ENCODE measurements at places on chromosomes 2 and 18.

GRCh38 chr2:180655393-180655792 is 325.0 kb upstream of the UBE2E3 start:
- no peak for DNase-seq

GRCh38 chr2:75033516-75033915 is 75.1 kb downstream of the POLE4 start:
- DNase-seq, result no peak

DNA sequence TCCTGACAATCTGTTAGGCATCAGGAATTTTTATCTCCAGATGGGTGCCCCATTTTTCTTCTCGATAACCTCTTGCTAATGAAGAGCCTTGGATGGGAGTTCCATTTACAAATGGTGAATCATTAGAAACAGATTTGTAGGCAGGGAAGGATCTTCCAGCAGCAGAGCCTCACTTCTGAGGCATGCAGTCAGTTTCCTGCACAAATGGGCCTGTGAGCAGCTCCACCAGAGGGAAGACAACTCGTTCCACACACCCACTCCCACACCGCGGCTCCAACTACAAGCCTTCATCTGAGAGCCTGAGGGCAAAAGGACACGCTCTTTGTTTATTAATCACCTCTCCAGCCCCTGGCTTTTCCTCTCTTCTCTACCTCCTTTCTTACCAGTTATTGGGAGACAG is 108.5 kb downstream of the CTAGE1 start:
- no peak for DNase-seq

- DNase-seq, result no peak
These were observed 490.0 kb downstream of the TXNL1 start for GRCh38 chr18:56148373-56148772.

GRCh38 chr2:238597638-238598528 is 171.2 kb downstream of the ASB1 start:
- no peak for DNase-seq

DNA sequence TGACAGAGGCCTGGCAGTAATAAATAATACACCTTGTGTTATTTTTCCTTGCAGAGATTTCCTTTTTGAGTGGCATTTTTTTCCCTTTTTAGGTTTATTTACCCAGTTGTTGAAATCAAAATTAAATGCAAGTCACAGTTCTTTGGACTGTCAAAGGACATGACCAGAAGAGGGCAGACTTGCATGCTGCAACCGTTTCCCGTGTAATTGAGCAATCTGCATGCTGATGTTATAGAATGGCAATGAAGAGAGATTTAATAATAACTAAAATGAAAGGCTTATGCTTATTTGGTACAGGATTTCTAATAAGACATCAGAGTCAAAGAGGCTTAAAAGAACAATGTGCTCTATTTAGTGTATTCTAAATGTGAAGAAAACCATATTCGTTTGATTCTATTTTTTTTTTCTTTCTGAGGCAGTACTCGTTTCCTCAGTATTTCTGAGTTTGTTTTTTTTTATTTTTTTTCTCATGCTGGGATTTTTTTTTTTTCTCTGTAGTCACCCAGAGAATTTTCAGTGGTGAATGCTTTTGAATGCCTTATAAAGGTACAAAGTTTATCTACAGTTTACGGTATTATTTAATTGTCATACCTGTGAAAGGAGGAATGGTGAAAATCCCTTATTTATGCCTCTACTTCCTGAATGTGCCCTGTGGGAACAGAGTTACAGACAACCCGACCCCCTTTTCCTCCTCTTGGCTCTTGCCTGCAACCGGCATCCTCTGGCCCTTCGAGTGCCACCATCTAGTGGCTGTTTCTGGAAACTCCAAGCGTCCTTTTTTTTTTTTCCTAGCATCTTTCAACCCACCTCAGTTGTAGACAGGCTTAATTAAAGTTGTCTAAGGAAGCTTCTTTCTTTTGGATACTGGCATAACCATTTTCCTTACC is 368.5 kb downstream of the LRRTM1 start:
- DNase-seq, result no peak

DNA sequence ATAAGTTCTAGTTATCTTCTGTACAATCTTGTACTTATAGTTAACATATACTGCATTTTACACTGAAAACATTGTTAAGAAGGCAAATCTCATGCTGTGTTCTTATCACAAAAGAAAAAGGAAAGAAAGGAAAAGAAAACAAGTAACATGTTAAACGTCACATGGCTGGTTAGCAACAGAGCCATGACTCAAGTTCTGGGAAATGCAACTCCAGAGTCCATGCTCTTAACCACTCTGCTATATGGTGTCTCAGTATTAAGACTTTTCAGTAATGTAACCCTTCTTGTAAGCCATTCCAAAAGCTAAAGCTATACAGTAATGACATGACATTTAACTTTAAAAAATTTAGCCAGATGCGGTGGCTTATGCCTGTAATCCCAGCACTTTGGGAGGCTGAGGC is 181.4 kb downstream of the BARD1 start:
- no peak for DNase-seq

GRCh38 chr18:24831081-24831480 is 370.6 kb downstream of the HRH4 start:
- DNase-seq, result no peak

DNA sequence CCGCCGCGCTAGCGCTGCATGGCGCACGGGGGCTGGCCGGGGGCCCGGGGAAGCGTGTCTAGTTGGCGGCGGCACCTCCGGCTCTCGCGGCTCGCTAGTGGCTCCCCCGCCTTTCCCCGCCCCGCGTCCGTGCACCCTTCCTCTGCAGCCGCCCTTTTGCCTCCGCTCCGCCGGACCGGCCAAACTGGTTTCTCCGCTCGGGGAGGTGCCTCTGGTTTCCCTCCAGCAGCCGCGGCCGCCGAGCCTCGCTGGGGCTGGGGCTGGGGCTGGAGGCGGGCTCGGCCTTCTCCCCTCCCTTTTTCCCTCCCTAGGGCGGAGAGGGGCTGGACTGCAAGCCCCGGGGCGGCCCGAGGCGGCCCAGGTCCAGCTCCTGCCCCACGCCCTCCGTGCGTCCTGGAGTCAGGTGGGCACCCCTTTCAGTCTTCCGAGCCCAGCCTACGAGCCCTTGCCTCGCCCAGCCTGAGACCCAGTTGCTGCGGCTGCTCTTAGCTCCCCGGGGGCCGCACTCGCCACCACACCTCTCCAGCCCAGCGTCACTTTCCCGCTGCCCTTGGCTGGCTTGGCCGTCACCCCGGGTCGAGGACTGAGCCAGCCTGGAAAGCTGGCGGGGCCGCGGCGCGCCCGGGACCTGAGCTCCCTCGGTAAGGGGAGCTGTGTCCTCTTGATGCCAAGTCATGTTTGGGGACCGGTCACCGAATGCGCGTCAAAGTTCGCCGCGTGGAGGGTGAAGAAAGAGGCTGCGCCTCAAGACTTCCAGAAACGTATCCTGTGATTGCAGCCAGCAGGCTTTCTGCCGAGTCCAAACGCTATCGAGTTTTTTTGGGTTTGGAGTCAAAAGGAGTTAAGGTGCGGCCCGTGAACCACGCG is at the start of gene ATP8B1:
Gene ATP8B1, minus strand, starts transcription at position 213 of the 867 bp plus-strand sequence. CDS start 71,508 bp downstream, outside the sequence.
- DNase-seq, result no peak

DNA sequence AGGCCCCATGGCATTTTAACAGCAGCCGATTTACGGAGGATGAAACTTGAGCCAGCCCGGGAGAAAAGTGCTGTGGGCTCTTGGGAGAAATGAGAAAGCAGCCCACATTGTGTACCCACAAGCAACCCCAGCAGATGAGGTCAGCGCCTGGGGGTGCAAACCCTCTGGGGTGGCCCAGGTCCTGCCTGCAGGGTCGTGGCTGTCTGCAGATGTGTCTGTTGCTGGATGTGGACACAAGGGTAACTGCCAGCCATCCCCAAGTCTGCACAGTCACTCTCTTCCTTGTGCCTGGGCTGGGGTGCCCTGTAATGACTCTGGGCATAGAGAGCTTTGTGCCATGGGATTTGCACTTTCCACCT is 170.8 kb downstream of the PRKCE start:
- no peak for DNase-seq

- DNase-seq, result no peak
These were observed 464.2 kb upstream of the UBE2E3 start for GRCh38 chr2:180516232-180516631.
